G401 (cell line): ENCODE measurements at places on chromosomes 7 and 10.

DNA sequence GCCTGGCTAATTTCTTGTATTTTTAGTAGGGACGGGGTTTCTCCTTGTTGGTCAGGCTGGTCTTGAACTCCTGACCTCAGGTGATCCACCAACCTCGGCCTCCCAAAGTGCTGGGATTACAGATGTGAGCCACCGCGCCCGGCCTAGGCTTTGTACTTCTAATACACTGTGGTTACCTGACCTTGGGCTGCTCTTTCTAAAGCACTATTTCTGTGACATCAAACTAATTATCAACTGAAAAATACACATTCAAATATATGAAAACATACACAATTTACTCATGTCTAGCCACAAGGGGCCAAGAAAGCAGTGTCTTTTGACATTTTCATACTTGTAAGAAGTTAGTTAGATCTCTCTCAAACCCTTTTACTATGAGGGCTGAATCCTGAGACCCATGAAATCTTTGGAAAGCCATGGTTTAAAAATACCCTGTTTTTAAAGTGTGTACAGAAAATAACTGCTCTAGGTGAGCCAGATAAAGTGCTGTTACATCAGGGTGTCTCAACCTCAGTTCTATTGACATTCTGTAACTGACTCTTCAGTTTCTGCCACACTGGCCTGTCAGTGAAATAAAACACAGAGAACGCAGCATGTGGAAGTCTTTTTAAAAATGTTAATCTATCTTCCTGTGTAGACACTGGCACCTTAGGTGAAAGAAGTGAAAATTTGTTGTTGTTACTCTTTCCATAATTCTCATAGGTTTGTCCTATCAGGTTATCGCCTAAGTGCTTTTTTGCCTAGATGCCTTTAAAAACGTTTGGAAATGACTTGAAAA is 58.8 kb downstream of the CREM start:
- DNase-seq, result no peak

- DNase-seq, result no peak
These were observed 541 bp upstream of the PFKFB3 start for GRCh38 chr10:6202098-6202683.

- DNase-seq, result no peak
These were observed 27.4 kb upstream of the PSAP start for GRCh38 chr10:71878327-71879034.

- DNase-seq, result no peak
These were observed 91.6 kb upstream of the CXCL12 start for GRCh38 chr10:44476409-44477045.

DNA sequence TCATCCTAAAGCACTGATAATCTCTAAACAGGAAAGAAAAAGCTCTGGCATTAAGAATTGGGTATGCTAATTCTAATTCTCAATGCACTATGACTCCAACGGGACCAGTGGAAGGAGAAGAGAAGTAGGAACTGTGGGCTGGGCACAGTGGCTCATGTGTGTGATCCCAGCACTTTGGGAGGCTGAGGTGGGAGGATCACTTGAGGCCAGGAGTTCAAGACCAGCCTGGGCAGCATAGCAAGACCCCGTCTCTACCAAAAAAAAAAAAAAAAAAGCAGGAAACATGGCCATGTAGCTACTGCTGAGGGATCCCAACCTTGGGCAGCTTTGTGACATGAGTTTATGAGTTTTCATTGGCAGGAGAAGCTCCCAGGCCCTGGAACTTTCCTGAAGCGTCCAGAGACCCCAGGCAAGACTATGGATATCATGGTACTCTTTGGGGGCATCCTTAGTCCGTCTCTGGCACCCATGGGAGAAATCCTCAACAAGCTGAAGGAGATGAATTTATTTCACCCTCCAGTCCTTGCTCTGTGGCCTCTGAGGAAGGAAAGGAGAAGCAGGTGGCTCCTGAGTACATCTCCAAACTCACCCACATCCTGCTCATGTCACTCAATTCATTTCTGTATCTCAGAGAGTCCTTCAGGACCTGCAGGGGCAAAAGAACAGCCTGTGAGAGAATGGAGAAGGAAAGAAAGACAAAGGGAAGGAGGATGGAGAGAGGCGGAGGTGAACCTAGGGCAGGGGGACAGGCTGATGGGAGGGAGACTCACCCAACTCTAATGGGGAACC is 99.5 kb downstream of the SPDYE5 start:
- no peak for DNase-seq

GRCh38 chr7:55265836-55266642 is 99.1 kb upstream of the LANCL2 start:
- DNase-seq, result no peak

- DNase-seq, result no peak
These were observed 136.2 kb downstream of the LHPP start for GRCh38 chr10:124597846-124598165.

- DNase-seq, result no peak
These were observed 70.3 kb upstream of the GSDME start for GRCh38 chr7:24827589-24827988.

GRCh38 chr10:63766745-63767137 is 245.5 kb downstream of the REEP3 start:
- no peak for DNase-seq

DNA sequence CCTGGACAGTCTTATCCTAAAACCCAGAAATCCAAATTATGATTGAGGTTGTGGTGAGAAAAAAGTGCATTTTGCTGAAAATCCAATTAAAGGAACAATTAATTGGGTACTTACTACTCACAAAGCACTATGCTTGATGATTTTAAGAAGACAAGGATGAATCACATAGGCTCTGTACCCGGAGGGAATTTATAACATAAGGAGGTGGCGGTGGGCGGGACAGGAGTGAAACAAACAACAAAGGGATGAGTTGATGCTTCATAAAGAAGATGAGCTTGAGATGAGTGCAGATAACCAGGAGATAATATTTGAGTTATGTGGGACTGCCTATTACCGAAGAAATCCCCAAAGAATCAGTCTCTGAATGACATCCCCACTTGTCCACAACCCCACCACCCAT is 171.1 kb upstream of the FZD8 start:
- DNase-seq, result no peak

DNA sequence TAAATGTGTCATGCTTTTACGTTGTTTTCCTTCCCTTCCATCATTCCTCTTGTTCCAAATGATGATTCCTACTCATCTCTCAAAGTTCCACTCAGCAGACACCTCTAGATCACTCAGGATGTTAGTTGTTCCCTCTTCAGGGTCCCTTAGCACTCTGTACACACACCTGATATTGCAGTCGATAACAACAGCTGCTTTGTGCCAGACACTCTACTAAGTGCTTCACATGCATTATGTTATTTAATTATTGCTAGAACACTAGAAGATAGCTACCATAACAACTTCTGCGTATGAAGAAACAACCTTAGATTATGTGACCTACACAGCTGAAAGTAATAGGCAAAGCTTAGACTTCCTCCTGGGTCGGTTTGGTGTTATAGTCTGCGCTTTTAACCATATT is 29.6 kb downstream of the PCBD1 start:
- no peak for DNase-seq

GRCh38 chr7:42744746-42745145 is 167.1 kb downstream of the C7orf25 start:
- DNase-seq, result no peak

DNA sequence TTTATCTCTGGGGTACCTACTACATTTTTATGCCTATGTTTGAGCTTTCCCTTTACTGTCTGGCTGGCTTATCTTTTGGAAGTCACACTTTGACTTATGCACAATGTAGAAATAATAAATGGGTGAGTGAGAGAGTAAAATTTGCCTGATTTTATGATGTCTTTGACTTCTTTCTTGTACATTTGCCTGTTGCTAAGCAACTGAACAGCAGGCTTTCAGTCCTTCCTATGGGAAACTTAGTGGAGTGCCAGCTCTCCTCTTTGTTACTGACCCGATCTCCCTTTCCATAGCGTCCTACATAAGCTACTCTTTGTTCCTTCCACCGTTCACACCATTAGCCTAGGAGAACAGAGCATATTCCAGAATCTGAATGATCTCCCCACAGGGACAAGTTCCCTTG is 4.2 kb downstream of the TAS2R60 start:
- DNase-seq, result no peak
